CD8-positive, alpha-beta memory T cell (primary cell): ENCODE measurements at places on chromosomes 1 and 21. TPM values are rescaled to one million over a fixed set of nuclear protein-coding genes. Genes with fewer than 3 reads are reported as not detected.

DNA sequence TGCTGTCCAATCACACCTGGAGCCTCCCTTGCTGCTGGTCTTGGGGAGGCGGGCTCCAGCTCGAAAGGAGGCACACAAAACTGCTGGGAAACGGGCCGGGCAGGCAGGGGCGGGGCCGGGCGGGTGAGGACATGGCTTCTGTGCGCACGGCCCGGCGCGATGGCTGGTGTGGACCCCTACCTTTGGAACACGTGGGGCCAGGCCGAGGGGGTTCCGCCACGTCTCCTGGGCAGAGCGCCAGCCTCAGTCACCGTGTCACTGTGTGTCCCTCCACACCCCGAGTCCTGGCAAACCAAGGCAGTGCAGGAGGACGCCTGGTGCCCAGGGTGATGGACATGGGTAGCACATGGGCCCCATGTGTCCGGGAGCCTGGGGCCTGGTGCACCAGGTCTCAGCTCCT is 42.0 kb upstream of the ADARB1 start:
- no peak for DNase-seq

SPAG17 gene
- not detected for total RNA-seq

- peak; percentile 41 for DNase-seq
Measured at GRCh38 chr21:46041183-46041582, 56.7 kb upstream of the COL6A2 start.

SH2D5 gene
- 0.24 TPM for total RNA-seq

DNA sequence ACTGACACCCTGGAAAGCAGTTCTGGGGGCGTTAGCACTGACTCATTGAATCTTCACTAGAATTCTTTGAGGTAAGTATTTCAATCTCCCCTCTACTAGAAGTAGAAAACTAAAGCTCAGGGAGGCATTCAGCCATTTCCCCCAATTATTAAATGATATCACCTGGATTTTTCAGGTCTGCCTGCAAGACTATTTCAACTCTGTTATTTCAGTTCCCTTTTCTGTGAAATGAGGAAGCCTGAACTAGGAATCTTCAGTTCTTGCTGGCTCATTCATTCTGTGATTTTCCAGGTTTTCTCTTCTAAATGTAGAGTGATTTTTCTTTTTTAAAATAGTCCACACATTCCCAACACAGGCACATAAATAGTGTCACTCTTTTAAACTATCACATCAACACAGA is 337.0 kb upstream of the NR5A2 start:
- DNase-seq = no peak

GRCh38 chr1:39293375-39294070 is 89.0 kb downstream of the MACF1 start:
- no peak for DNase-seq

DNA sequence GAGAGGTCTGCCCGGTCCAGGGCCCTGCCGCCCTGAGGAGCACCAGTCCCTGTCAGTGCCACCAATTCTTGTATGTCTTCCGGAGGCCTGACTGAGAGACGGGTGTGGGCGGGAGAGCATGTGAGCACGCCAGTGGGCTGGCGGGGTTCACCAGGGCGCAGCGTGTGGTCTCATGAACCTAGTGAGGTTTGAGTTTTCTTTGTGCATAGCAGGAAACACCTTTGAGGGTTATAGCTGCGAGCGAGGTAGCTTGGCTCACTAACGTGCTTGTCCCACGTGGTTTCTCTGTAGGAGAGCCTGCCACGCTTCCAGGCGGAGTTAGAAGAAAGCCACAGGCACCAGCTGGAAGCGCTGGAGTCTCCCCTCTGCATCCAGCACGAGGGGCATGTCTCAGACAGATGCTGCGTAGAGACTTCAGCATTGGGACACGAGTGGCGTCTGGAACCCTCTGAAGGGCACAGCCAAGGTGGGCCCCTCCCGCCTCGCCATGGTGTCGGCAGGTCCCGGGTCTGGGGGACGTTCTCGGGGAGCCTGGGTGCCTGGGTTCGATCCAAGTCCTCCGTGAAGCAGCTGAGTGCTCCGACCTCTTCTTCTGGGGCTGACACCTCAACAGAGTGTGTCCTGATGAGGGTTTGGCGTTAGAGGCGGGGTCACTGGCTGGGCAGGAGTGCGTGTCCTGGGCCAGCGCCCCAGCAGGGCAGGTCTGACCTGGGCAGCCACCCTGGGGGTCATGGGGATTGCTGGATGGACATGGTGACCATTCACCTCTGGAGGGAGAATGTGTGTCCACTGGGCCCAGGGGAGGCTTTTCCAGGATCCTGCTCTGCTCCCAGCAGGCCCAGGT is 31.4 kb downstream of the PCNT start:
- DNase-seq = peak; percentile 55

- no peak for DNase-seq
Measured at GRCh38 chr1:6183520-6183989, 3.4 kb upstream of the CHD5 start.

GRCh38 chr1:43789604-43790550 is 82.5 kb downstream of the ST3GAL3 start:
- DNase-seq = no peak

PGLYRP3 gene
- total RNA-seq = not detected

DNA sequence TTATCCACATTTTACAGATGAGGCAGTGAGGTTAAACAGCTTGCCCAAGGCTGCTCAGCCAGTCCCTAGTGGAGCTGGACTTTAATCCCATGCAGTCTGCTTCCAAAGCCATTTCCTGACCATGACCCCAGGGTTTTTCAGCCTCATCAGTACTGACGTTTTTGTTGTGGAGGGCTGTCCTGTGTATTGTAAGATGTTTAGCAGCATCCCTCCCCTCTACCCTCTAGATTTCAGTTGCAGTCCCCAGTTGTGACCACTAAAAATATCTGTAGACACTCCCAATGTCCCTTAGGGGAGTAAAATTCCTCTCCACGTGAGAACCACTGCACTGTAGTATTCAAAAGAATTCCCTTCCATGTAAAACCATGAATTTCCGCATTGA is 30.2 kb upstream of the C1orf105 start:
- DNase-seq = no peak

- DNase-seq = no peak
Measured at GRCh38 chr1:112522621-112523020, 13.9 kb downstream of the WNT2B start.

PARS2 gene
- total RNA-seq = 7.9 TPM

NOL9 gene
- 55.8 TPM for total RNA-seq

ALX3 gene
- not detected for total RNA-seq

LCE1A gene
- total RNA-seq = not detected

GRCh38 chr1:178560871-178561376 is 48.0 kb downstream of the TEX35 start:
- DNase-seq = no peak

- no peak for DNase-seq
Measured at GRCh38 chr1:187928288-187928687, 1099.5 kb downstream of the PLA2G4A start.

DNA sequence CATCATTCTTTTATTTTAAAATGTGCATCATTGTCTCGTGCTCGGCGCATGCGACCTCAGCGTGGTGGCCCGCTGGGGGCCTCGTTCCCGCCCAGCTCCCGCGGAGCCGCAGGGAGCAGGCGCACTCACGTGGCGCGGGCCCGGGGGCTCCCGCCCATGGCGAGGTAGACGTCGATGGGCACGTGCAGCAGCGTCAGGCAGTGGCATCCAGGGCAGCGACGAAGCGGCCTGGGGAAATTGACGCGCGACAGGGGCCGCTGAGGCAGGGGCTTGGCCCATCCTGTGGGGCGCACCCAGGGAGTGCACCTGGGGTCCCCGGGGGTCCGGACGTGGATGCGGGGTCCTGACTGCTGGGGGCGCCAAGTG is 994 bp downstream of the FAM229A start:
- DNase-seq = no peak

GRCh38 chr1:19949016-19949415 is 25.6 kb upstream of the PLA2G2E start:
- no peak for DNase-seq

TEDDM1 gene
- total RNA-seq = not detected

DNA sequence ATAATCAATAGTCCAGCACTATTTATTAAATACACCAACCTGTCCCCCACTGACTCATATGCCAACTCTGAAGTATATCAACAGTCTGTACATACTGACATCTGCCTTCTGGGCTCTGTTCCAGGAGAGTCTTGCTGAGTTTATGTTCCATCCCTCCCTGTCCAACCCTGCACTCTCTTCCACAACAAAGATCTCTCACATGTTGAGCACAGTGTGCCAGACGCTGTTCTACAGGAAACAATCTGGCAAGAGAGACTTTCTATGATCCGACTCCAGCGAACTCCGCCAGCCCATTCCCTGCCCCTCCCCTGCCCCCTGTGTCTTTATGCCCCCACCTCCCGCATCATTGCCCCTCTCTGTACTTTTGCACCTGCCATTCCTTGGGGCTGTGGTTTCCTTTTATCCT is 3.4 kb downstream of the LACTBL1 start:
- DNase-seq = no peak

ZNF593OS gene
- total RNA-seq = not detected

TCHH gene
- total RNA-seq = 0.11 TPM
